ENCODE measurements at places on chromosomes 6 and 20.

GRCh38 chr6:144753023-144753705 is 468.0 kb downstream of the UTRN start:
- peaks cover 76% of the 10 kb centered on the region for H3K36me3 ChIP-seq
- H3K27me3 ChIP-seq = no peaks in the 10 kb centered on the region
- no peak overlapping the region for H3K27ac ChIP-seq
- DNase-seq = no peak
- H3K4me3 ChIP-seq = no peak overlapping the region

GRCh38 chr20:37690626-37691369 is 3.0 kb upstream of the CTNNBL1 start:
- no peak overlapping the region for H3K27ac ChIP-seq
- no peak for DNase-seq
- H3K27me3 ChIP-seq = peaks cover 48% of the 10 kb centered on the region
- H3K4me1 ChIP-seq = peaks cover 13% of the 10 kb centered on the region
- H3K36me3 ChIP-seq = no peaks in the 10 kb centered on the region
- no peak overlapping the region for H3K4me3 ChIP-seq

- H3K4me1 ChIP-seq = peaks cover 43% of the 10 kb centered on the region
- H3K27ac ChIP-seq = no peak overlapping the region
- no peaks in the 10 kb centered on the region for H3K27me3 ChIP-seq
- H3K4me3 ChIP-seq = no peak overlapping the region
- DNase-seq = no peak
- H3K36me3 ChIP-seq = no peaks in the 10 kb centered on the region
Measured at GRCh38 chr6:168418711-168419121, 22.3 kb upstream of the SMOC2 start.

GRCh38 chr20:46284040-46284427 is 24.3 kb downstream of the CDH22 start:
- no peaks in the 10 kb centered on the region for H3K27me3 ChIP-seq
- no peak overlapping the region for H3K27ac ChIP-seq
- H3K4me1 ChIP-seq = no peaks in the 10 kb centered on the region
- H3K36me3 ChIP-seq = no peaks in the 10 kb centered on the region
- DNase-seq = no peak

DNA sequence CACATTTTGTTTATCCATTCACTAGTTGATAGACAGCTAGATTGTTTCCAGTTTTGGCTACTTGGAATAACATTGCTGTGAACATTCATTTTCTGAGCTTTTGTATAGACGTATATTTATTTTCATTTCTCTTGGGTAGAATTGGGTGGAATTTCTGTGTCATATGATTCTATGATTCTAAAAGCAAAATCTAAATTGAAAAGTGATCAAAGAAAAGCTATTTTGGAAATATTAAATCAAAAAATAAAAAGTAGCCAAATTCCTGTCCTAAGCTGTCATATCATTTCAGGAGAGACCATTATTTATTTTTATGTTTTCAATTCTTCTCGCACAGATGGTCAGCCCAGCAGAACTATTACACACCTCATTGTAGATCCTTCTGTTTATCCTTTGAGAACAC is 229.2 kb downstream of the COL12A1 start:
- peaks cover 9% of the 10 kb centered on the region for H3K4me1 ChIP-seq
- no peak overlapping the region for H3K27ac ChIP-seq
- no peak overlapping the region for H3K4me3 ChIP-seq
- DNase-seq = no peak

DNA sequence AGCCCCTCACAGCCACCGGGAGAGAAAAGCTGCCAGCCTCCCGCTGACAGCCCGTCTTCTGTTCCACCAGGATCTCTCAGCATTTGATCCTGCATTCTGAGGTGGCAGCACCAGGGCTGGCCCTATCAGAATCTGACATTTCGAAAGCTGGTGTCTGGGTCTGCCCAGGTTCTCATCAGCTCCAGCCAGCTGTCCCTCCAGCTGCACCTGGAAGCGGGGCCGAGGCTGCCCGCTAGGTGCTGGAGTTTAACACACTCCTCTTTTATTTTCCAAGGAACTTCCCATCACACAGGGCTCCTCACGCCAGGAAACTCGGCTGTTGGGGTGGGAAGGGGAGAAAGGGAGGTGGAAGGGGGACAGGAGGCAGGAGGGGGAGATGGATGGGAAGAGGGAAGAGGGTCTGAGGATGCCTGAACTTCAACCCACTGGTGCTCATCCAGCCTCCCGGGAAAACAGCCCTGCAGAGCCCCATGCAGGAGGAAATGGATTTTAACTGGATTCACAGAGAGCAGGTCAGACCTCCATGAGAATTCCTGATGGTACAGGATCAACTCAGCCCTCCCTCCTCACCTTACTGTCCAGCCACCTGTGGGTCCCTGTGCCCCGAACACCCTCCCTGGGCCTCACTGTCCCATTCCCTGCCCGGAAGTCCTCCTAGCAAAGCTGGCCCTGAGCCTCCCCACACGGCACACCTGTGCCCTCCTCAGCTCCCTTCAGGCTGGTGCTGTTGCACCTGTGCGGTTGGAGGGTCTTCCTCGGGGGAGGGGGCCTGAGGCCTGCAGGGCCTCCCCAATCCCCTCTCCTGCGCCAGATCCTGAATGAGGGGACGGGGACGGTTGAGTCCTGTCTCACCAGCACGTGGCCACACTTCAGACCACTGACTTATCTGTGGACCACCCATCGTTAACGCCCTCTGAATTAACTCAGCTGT is 3.9 kb upstream of the LSM14B start:
- H3K36me3 ChIP-seq = no peaks in the 10 kb centered on the region
- H3K4me1 ChIP-seq = peaks cover 16% of the 10 kb centered on the region
- no peaks in the 10 kb centered on the region for H3K27me3 ChIP-seq
- DNase-seq = no peak
- no peak overlapping the region for H3K4me3 ChIP-seq

- no peaks in the 10 kb centered on the region for H3K27me3 ChIP-seq
- no peak overlapping the region for H3K27ac ChIP-seq
- no peak for DNase-seq
- no peak overlapping the region for H3K4me3 ChIP-seq
Measured at GRCh38 chr6:70575899-70576495, 9.3 kb downstream of the SDHAF4 start.

DNA sequence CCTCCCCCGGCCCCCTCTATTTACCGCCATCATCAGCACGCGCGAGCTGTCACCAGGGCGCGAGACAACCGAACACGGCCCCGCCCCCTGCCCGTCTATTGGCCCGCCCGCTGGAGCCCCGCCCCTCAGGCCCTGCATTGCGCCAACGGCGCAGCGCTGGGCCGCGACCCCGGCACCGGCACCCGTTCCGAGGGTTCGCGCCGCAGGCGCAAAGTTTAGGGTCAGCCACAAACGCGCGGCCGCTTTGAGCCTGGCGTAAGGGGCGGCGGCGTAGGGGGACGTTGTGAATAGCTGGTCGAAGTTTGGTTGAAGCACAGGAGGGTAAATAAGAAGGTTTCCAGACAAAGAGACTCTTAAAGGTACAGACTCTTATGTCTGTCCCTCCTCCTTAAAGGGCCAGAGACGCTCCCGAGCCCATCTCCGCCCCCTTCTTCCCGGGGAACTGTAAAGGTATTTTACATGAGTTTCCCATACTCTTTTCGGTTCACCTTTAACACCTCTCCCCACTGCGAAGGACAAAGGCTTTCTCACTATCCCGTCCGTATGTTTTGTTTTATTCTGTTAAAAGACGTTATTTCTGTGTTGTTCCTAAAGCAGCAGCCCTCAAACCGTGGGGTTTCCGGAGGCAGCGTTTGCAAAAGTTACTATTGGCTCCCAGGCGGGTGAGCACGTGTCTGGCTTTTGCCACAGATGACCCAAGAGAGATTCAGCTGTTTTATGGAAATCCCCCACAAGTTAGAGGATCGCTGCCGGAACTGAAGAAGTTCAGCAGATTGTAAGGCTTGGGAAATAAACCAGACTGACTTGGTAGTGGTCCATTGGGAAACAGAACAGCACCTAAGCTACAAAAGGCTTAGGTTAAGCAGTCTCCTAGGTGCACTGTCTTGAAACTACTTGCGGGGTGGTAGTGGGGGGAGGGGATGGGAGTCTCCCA is at the start of gene USP49:
TSS of gene USP49 (minus strand) at position 76 of the 934 bp plus-strand sequence. CDS start 88,392 bp downstream, outside the sequence.
- H3K27me3 ChIP-seq = no peaks in the 10 kb centered on the region
- peaks cover 15% of the 10 kb centered on the region for H3K36me3 ChIP-seq
- peak within 1 kb of the TSS; percentile 73 for H3K4me3 ChIP-seq
- peaks cover 12% of the 10 kb centered on the region for H3K4me1 ChIP-seq

DNA sequence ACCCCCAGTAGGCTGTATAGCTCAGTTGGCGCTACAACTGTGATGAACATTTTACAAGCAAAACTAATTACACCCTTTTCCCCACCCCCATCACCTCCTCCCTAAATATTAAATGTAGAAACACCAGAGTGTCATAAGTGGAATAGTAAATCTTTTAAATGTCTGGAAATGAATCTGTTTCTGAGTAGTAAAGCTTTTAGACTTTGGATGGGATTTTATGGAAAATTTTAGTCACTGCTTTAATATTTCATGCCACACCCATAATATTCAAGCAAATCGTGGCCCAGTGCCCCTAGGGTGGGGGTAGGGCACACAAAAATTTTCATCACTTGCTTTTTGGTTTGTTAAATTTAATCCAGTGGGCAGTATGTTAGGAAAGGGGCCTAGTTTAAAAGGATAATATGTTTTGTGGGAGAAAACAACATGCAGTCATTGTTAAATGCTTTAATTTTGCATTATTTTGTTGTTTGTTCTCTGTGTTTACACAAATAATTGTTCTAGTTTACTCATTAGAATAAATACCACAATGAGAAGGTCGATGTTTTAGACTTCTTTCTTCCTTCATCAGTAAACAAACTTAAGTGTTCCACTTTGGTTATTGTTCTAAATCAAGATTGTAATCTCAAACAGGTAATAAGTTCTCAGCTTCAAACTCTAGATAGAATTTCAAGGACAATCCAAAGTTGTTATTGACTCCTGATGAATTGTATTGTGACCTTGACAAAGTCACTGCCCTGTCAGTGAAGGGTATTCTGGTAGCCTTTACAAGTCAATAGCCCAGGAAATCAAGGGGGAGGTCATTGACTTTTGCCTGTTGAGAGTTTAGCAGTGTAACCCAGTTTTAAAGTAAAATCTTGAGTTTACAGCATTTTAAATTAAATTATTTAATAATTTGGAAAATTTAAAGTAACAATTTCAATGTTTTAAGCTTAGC is 79.2 kb downstream of the CBFA2T2 start:
- no peaks in the 10 kb centered on the region for H3K27me3 ChIP-seq
- H3K36me3 ChIP-seq = no peaks in the 10 kb centered on the region
- DNase-seq = no peak
- peaks cover 69% of the 10 kb centered on the region for H3K4me1 ChIP-seq

- H3K36me3 ChIP-seq = no peaks in the 10 kb centered on the region
- DNase-seq = no peak
- no peak overlapping the region for H3K27ac ChIP-seq
Measured at GRCh38 chr6:14754751-14755513, 490.9 kb upstream of the JARID2 start.

- H3K27me3 ChIP-seq = no peaks in the 10 kb centered on the region
- H3K4me1 ChIP-seq = no peaks in the 10 kb centered on the region
- no peak overlapping the region for H3K4me3 ChIP-seq
- H3K36me3 ChIP-seq = no peaks in the 10 kb centered on the region
- H3K27ac ChIP-seq = no peak overlapping the region
Measured at GRCh38 chr6:160202411-160202810, 56.2 kb downstream of the SLC22A2 start.

GRCh38 chr6:168866534-168866933 is 387.1 kb downstream of the THBS2 start:
- no peak for DNase-seq
- no peak overlapping the region for H3K27ac ChIP-seq
- H3K4me3 ChIP-seq = no peak overlapping the region
- no peaks in the 10 kb centered on the region for H3K27me3 ChIP-seq
- H3K4me1 ChIP-seq = no peaks in the 10 kb centered on the region
- no peaks in the 10 kb centered on the region for H3K36me3 ChIP-seq

DNA sequence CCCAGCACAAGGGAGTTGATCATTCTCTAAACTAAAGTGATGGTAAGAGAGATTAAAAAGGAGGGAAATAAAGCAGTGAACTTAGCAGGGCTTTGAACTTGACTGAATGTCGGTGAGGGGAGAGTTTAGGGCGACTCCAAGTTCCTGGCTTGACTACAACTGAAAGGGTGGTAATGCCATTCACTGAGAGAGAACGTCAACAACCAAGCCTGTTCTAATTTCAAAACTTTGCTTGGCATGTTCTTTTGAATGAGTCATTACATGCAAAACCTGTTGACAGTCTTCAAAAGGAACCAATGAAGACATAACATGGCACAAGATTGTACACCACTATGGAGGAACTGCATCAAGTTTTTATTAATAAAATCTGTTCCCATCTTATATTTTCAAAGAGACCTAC is 10.3 kb upstream of the MYB start:
- H3K27ac ChIP-seq = peak overlapping the region; percentile 77
- H3K36me3 ChIP-seq = no peaks in the 10 kb centered on the region
- H3K4me3 ChIP-seq = no peak overlapping the region
- no peaks in the 10 kb centered on the region for H3K27me3 ChIP-seq
- no peak for DNase-seq
- no peaks in the 10 kb centered on the region for H3K4me1 ChIP-seq

DNA sequence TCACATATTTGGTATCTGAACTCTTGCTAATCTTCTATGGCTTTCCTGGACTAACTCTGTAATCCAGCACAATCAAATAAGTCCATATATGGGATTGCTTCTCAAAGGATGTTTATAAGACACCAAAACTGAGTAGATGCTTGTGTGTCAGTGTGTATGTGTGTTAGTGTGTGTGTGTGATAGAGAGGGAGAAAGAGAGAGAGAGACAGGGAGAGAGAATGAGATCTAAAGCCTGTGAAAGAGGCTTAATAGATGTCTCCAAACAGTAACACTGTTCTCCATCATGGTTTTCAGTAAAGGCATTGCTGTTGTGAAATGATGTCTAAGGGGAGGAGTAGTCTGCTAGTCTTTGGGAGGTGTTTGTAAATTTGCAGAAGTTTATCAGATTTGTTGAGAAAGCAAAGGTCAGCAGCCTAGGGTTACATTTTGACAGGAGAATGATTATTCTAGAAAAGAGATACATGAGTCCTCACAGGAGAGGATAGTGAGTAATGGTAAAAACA is 73.9 kb upstream of the MLIP start:
- DNase-seq = no peak
- no peak overlapping the region for H3K4me3 ChIP-seq
- H3K36me3 ChIP-seq = no peaks in the 10 kb centered on the region
- H3K27me3 ChIP-seq = no peaks in the 10 kb centered on the region
- no peak overlapping the region for H3K27ac ChIP-seq
- H3K4me1 ChIP-seq = no peaks in the 10 kb centered on the region
